CD4-positive, alpha-beta T cell (primary cell): ENCODE measurements at places on chromosomes 7 and 10. TPM values are rescaled to one million over a fixed set of nuclear protein-coding genes. Genes with fewer than 3 reads are reported as not detected.

- DNase-seq = no peak
Observed at GRCh38 chr7:107386548-107387102, 83.2 kb upstream of the GPR22 start.

Gene SLC39A12
- total RNA-seq = not detected

GRCh38 chr10:1939016-1939415 is 201.7 kb upstream of the ADARB2 start:
- DNase-seq = peak; percentile 83

- peak; percentile 77 for DNase-seq
Observed at GRCh38 chr10:97072851-97073665, 112.7 kb downstream of the SLIT1 start.

Gene NYAP1
- 0.66 TPM for total RNA-seq

DNA sequence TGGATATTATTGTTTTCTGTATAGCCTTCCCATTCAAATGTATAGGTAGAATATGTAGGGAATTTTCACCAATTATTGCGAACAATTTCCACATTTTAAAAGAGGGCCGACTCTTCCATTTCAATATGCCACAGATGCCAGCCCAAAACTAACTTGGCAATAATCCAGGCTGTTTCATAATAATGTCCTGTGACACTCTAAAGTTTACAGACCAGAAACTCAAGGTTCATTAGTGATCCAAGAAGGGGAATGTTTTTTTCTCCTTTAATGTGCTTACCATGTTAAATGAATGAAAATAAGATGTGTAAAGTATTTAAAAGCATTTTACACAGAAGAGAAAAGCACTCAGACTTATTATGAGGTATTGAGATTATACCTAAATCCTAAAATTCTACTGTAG is 63.0 kb upstream of the FAM3C start:
- DNase-seq = no peak

DNA sequence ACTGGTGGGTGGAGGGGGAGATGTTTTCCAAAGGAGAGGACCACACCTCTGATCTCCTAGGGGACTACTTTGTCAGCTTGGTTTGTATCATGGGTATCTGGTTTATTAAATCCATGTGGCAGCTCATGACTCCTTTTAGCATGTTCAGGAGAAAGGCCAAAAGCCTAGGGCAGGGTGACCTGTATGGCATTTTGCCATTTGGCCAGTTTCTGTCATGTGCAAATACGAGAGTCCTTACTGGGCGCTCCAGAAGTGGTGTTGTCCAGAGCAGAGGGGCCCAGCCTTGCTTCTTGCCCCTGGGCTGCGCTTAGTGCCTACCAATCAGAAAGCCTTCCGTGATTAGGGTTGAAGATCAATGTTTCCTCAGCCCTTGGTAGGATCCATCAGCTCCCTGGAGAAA is 31.0 kb downstream of the ADRA2A start:
- DNase-seq = no peak

GRCh38 chr7:113710310-113711096 is 208.3 kb downstream of the PPP1R3A start:
- DNase-seq = peak; percentile 74

DNA sequence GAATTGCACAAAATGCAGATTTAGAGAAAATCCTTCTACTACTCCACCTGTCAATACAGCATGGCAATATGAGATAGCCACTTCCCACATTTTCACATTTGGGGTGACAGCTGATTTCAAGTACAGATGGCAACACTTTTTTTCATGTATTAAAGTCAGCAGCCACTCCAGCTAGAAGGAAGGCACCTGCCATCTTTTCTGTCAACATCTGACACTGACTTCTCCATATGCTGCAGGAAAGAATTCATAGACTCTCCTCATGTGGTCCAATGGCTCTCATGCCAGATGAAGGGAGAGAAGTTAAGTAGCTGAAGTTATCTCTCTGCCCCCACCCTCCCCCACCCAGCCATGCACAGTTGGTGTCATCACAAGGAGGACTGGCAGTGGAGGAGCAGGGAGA is 912.0 kb downstream of the SORCS1 start:
- no peak for DNase-seq

GRCh38 chr10:116364868-116365267 is 40.6 kb downstream of the CCDC172 start:
- no peak for DNase-seq

Gene CAMK1D
- total RNA-seq = 28.8 TPM

DNA sequence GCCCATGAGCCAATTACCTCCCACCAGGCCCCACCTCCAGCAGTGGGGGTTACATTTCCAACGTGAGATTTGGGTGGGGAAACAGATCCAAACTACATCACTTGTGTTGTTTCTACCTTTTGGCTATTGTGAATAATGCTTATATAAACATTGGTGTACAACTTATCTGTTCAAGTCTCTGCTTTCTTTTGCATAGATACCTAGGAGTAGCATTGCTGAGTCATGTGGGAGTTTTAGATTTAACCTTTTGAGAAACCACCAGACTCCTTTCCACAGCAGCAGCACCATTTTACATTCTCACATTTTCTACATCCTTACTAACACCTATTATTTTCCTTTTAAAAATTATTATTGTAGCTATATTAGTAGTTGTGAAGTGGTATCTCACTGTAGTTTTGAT is 14.4 kb upstream of the FRA10AC1 start:
- no peak for DNase-seq

Gene POU6F2
- not detected for total RNA-seq

GRCh38 chr10:29555091-29555745 is 79.6 kb downstream of the SVIL start:
- DNase-seq = no peak
